Aorta (tissue), 5 donors: ENCODE measurements at places on chromosomes 7 and 10.

GRCh38 chr7:19061331-19061730, 56.1 kb downstream of the TWIST1 start:
- no peak for DNase-seq

- peak; percentile 61 for DNase-seq
These were observed 222.9 kb downstream of the DNAJB6 start for GRCh38 chr7:157559596-157560257.

DNA sequence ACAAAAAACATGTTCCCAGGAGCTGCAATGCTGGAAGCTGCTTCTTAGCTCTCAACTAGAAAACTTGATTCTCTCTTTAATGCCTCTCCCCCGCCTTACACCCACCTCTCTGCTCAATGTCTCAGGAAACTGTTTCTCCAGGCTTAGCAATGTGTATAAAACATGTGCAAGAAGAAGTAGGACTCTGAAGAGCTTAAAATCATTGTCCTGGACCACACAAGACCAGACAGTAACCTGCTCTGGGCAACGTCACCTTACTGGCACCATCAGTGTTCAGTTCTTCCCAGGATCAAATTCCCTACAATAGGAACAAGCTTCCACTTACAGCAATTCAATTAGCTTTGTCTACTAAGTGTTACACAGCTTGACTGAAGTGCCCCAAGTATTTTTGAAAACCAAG, 104.9 kb downstream of the RAPGEF5 start:
- no peak for DNase-seq

DNA sequence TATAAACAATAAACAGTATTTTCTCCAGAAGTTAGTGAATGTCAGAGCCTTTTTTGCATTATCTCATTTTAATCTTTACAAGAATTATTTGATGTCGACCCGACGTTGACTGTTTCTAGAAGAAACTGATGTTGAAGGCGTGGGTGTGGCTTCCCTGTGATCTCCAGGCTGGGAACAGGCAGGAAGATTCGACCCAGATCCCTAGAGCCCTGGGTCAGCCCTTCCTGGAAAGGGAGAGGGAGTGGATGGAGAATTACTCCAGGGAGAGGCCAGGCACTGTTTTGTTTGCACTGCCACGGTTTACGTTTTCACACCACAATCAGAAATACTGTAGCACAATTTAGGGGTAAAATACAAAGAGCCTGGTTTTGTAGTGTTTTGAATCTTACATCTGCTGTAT, 133.1 kb downstream of the ADARB2 start:
- no peak for DNase-seq

- DNase-seq: no peak
These were observed 475 bp downstream of the NEUROD6 start for GRCh38 chr7:31340051-31340450.

DNA sequence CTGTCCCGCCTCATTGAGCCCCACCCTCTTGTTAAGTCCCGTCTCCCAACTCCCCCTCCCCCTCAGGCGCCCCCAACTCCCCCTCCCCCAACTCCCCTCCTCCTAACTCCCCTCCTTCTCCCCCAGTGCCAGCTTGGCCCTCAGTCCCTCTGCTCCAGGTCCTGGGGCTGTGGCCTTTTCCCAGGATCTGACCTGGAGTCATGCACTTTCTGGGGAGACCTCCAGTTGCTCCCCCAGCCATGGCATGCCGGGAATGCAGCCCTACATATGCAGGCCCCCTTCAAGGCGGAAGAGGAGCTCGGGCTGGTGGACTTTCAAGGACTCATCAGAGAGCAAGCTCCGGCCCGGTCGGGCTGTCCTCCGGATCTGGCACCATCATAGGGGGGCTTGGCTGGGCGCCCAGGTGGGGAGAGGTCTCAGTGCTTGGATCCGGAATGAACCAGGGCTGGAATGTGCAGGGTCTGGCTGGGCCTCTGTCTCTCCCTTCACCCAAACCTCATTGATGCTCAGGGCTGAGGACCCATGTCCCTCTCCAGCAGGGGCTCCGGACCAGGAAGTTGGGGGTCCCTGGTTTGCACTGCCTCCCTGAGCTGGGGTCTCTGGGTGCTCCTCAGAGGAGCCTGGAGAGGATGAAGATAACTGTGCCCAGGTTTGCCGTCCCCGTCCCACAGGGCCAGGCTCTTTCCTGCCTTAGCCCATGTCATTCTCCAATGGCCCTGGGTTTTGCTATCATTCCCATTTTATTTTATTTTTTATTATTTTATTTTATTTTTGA, 41.1 kb downstream of the TMEM270 start:
- DNase-seq: peak; percentile 71

GRCh38 chr7:14777806-14778205, 124.7 kb downstream of the DGKB start:
- no peak for DNase-seq

DNA sequence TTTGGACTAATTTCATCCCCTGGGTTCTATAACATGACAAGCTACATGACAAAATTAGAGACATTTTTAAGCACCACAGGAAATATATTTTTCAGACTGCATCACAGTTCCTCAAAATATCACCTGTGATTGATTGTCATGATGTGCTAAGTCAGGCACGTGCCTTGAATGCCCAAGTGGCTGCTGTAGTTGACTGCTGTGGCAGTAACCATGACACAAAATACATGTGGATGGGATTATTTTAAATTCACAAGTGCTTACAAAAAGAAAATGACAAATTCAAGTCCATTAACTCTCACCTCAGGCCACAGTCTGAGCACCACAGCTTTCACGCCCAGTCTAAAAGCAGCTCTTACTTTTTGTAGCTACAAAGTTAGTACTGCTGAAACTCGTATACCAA, 45.5 kb downstream of the TNPO3 start:
- no peak for DNase-seq

DNA sequence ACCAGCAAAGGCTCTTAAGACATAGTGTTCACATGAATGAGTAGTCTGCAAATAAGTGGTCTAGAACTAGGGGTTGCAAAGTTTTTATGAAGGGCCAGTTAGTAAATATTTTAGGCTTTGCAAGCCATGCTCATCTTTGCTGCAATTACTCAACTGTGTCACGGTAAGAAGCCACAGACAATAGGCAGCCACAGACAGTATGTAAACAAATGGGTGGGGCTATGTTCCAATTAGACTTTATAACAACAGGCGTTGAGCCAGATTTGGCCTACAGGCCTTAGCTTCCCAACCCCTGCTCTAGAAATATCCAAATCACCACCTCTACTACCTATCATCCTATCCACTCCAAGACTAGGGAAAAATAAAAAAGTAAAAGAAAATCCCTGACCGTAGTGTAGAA, 9.2 kb downstream of the IKZF5 start:
- no peak for DNase-seq

DNA sequence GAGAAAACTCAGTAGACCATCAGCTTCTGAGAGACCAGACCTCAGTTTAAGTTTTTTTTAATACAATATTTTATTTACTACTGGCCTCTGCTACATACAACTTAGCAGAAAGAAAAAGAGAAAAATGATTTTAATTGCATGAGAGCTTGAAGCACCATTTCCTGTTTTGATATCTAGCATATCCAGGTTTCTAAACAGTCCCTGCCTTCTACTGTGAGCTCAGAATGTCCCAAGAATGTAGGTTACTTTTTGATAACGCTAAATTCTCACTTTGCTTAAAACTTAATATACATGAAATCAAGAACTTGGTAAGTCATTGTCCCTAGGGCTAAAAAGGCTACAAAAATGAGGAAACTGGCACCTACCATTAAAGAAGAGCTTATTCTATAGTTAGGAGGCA, 7.0 kb downstream of the TMEM243 start:
- no peak for DNase-seq

DNA sequence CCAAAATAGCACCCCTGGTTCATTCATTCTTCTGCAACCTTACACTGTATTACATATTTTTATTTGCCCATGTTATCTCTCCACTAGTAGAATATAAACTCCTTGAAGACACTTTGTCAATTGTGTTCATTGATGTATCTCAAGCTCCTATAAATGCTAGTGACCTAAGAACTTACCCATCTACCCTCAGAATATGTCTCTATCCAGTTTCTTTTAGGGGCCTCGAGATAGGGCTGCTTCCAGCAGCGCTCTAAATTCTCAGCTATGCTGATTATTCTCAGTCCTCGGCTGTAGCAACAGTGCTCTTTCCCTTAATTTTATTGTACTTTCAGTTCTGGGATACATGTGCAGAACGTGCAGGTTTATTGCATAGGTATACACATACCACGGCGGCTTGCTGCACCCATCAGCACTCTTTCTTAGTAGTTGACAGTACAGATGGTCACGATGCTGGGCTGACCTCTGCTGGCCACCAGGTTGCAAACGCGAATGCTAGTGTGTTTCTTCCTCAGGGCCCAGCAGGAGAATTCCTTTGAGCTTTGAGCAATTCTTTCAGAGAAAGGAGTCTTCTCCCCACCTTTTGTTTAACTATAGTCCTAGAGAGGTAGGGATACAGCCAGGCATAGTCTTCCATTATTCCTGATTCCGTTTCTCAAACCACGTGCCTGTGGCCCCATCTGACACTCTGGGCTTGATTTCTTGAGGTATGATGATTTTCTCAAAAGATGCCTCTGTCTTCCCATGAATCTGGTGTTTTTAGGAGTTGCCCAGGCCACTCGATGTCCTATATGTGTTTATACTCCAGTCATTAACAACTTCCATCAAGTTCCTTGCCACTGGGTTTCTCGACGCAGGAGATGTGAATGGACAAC, 49.1 kb upstream of the CDC14C start:
- DNase-seq: no peak

DNA sequence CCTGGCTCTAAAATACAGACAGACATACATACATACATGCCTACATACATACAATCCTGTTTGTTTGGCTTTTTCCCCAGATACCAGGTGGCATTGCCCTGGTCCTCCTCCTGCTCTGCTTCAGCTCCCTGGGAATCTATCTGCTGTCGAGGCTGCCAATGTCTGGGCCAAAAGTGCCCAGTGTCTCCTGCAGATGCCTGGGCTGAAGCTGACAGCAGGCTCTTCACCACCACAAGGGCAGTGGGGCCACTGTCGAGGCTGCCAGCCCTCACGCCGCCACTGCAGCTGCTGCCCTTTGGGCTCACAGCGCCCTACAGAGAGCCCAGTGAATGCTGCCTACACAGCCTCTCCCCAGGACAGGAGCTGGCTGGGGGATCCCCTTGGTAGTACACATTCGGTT, 18.0 kb upstream of the STN1 start:
- no peak for DNase-seq

- DNase-seq: peak; percentile 55
These were observed 145.4 kb downstream of the LRRC4 start for GRCh38 chr7:127885843-127886242.

DNA sequence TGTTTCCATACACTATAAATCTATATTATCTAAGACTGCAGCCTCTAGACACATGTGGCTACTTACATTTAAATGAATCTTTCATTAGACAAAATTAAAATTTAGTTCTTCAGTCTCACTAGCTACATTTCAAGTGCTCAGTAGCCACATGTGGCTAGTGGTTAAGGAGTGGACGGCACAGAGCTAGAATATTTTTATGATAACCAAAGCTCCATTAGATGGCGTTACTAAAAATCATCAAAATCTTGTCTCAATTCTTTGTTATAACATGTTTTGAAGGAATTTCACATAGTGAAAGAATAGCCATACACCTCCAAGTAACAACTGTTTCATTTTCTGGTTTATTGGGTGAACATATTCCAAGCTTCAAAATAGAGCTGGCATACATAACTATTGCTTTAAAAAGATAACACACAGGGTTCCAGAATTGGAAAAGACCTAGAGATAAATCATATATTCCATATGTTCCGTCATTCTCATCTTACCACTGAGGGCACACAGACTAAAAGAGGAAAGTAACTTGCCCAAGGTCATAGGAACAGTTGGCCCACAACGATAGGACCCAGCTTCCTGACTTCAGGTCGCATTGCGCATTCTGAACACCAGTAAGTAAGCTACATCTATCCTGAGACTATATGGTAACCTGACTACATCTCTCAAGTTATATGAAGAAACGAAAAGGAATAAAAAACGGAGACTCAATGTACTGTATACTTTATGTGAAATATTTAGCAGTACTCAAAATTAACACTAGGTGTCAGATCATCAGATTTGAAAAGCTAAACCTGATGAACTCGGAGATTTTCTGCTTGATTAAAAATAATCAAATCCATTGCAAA, 66.6 kb downstream of the CAV1 start:
- no peak for DNase-seq

DNA sequence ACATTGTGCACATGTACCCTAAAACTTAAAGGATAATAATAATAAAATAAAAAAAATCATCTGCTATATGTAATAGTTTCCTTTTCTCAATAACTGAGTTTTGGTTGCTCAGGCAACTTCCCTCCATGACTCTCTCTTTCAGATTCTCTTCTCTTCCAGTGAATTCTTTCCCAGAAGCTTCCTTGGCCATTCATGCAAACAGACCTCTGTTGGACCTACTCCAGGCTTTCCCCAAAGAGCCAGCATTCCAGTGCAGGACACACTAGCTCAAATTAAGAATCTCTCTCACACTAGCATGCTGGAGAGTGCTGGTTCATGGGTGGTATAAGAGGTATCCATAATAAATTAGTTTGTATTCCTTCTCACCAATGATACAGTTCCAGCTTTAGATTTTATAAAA, 31.0 kb upstream of the ZEB1 start:
- DNase-seq: no peak

DNA sequence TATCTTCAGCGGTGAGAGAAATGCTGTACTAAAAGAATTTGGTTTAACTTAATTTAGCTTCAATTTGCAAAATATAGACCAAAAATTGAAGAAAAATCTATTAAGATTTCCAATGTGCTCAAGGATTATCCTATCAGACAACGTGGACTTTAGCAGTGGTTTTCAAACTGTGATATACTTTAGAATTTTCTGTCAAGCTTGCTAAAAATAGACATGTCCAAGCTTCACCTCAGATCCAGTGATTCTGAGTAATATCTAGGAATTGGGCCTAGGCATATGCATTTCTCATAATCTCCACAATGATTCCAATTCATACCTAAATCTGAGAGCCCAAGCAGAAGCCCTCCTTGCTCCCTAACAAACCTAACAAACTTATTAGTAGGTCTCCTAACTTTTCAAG, 3.4 kb downstream of the WASL start:
- DNase-seq: no peak

- DNase-seq: no peak
These were observed 8.1 kb downstream of the PRKRIP1 start for GRCh38 chr7:102404005-102404861.

DNA sequence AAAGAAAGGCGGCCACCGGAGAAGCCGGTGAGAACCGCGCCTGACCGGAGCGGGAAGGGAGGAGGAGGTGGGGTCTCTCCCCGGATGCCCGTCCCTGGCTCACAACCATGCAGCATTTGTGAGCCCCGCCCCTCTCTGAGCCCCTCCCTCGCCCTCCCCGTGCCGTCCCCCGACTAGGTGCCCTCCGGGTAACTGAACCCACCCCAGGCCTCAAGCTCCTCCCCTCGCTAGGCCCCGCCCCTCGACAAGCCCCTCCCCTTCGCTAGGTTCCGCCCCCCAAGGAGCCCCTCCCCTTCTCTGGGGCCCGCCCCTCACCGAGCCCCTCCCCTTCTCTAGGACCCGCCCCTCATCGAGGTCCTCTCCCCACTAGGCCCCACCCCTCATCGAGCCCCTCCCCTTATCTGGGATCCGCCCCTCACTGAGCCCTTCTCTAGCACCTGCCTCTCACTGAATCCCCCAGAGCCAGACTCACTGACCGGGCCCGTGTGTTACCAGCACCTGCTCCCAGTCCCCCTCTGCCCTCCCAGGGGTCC, 42.2 kb upstream of the HSPB1 start:
- DNase-seq: no peak
